ENCODE measurements at places on chromosomes 2 and 18.

DNA sequence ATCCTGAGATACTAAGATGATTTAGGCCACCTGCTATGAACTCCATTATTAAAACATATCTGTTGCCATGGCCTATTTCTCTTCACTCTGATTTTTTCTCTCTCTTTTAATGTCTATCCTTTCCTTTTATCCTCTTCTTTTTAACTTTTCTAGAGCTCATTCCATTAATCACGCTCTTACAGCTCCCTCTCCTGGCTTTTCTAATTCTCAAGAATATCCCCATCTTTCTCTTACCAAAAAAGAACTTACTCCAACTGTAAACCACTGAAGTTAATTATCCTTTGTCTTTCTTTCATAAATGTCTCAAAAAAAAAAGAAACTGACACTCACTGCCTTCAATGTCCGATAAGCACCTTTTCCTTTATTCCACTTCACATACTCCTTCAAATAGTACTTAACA lies 7.9 kb downstream of the PPP3R1 start:
- no peak for DNase-seq

GRCh38 chr18:23939896-23940295 lies 74.7 kb upstream of the TTC39C start:
- no peak for DNase-seq

- DNase-seq, result no peak
Measured at GRCh38 chr2:196149948-196150347, 21.4 kb downstream of the STK17B start.

DNA sequence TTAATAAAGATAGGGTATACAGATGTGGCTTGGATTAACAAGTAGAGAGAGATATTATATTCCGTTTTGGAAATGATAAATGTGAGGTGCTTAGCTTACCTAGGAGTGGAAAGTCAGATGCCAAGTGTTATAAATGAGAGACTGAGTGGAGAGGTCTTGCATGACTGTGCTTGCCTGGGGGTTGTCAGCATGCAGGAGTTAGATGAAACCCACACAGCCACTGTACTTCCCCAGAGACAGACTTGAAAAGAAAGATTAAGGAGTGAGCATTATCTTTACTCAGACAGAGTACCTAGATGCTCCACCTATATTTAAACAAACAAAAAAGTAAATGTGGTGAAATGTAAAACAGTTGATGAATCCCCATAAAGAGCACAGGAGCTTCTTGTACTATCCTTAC lies 482.7 kb downstream of the RIT2 start:
- DNase-seq, result no peak

DNA sequence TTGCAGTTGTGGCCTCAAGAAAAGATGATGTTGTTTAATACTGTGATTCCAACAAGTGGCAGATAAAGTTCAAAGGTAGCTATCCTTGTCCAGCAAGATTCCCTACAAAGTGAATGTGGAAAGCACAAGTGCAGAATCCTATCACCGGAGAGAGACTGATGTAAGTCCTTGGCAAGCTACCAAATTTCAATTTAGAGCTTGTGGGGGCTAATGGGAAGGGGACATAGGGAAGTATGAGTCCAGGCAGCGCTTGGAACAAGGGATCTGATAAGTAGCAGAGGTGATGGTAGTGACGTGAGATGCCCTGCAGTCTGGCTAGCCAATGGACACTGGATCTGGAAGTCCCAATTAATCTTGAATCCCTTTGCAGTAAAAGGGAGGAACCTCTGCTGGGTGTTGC lies 165.2 kb upstream of the DTNA start:
- DNase-seq, result no peak

- no peak for DNase-seq
Measured at GRCh38 chr2:199606193-199606780, 148.5 kb upstream of the SATB2 start.

- no peak for DNase-seq
Measured at GRCh38 chr2:18483896-18484295, 76.6 kb downstream of the RDH14 start.

- no peak for DNase-seq
Measured at GRCh38 chr2:239311132-239312040, 89.4 kb downstream of the HDAC4 start.

- DNase-seq, result no peak
Measured at GRCh38 chr2:20182241-20182931, 42.5 kb downstream of the SDC1 start.

DNA sequence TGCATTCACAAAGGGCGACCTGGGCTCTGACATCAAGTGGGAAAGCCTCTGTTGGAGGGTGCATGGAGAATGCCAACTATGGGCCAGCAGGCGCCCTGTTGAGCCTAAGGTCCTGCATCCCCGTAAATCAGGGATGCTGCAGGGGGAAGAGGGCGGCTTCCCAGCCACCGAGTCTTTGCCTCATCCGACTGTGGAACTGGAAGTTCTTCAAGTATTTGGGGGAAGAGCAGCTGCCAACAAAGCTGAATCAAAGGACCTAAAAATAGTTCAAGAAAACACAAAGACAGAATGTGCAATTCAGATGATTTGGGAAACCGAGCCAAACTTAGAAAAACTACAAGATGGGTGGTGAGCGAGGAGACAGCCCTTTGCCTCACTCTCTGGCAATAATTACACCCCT lies 281.1 kb upstream of the MGAT5 start:
- no peak for DNase-seq

- no peak for DNase-seq
Measured at GRCh38 chr2:31255911-31256571, 22.1 kb downstream of the EHD3 start.

DNA sequence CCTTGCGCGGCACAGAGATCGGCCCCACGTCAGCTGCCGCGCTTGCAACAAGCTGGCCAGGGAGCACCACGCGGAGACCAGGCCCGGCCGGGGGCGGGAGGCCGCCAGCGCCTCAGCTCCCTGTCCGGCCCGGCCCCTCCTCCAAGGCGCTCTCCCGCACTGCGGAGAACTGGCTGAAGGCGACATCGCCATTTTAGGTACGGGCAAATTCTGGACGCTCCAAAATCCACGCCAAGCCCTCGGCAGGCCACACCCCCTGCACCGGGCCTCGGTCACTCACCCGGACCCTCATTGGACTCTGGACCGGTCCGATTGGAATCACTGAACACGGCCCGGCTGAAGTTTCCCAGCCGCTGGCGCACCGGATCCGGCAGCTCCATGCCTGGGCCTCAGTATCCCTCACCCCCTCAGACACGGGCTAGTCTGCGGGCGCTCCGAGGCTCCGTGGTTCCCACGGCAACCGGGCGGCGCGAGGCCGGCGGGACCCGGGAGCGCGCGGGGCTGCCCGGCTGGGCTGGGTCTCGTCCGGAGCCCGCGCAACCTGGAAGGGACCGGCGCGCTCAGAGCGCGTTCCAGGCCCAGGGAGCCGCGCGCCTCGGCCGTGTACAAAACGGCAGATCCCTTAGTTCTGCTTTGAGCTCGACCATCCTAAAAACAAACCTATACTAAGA lies at the start of gene TMEM17:
TSS of gene TMEM17 (minus strand) at position 446 of the 671 bp plus-strand sequence. CDS start at position 380, 66 bp downstream.
- peak; percentile 69 for DNase-seq

DNA sequence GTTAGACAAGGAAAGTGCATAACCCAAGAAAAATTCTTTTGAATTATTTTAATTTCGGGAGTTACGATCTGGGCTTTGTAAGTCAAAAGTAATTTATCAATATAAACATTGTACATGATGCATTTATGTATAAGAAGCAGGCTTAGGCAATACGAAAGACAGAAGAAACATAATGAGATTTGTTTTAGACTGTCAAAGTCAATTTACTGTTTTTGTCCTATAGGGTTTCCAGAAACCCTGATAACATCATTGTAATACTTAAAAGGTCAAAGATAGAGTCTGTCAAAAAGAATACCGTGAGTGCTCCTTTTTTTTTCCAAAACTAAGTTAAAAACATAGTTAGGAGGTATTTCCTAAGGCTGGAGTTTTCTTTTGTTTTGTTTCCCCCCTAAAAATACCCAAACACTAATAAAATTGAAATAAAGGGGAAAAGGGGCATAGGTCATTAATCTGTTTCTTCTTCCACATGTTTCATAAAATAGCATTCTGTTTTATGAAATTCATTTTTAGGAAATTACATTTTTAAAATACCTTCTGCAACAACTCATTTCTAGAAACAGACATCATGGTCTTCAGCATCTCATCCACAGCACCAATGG lies 16.1 kb downstream of the C1D start:
- no peak for DNase-seq

DNA sequence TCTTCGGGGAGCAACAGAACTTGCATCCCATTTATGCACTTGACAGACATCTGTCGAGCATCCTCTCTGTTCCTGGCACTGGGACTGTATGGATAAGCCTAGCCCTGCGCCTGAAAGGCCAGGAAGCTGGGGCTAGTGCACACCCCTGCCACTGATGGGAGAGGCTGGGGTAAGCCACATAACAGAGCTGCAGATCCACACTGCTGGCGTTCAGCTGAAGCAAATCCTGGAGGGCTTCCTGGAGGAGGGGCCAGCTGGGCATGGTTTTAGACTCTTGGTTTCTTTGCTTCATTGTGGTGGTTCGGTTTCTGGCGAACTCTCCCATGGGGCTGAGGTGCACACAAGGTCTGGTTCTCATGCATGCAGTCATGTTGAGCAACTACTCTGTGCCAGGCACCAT lies 45.5 kb upstream of the FOSL2 start:
- no peak for DNase-seq

GRCh38 chr18:10157706-10158105 lies 243.9 kb downstream of the VAPA start:
- no peak for DNase-seq

GRCh38 chr2:135792401-135793150 lies 44.4 kb downstream of the LCT start:
- no peak for DNase-seq

GRCh38 chr2:37705191-37705590 lies 33.7 kb upstream of the CDC42EP3 start:
- DNase-seq, result no peak

DNA sequence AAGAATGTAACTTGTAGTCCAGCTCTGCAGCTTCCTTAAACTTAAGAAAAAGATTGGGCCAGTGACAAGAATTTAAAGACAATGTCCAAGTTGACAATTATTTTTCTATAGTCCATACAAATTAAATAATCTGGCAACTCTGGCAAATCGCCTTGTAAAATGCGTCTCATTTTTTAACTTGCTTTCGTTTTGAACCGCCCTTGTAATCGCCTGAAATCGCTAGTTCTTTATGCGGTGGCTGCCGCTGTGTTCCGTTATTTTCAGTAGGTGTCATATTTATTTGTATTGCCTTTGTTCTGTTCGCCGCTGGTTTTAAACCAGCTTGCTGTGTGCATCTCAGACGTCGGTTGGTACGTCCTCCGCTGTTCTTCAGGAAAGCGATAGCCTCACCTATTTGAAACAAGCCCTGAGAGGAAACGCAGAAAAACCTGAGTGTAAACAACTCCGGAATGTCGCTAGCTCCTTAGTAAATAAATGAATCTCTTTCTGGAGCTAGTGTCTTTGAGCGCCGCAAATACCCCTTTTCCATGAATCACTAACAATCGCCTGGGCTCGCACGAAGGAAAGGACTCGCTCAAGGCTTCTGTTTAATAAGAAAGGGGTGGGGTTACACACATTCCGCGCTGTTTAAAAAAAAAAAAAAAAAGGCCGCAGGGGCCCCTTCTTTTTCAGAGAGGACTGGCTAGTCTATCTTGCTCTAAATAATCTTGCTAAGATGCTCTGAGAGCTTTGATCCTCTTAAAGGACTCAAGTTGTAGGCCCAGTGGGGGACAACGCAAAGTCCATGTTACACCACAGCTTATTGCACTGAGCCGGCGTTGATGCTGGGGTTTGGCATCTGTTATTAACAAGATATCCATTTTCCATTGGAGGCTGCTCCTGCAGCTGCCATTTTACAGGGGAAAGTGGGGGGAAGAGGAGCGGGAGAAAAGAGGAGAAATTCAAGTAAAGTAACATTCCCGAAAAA lies 3.0 kb downstream of the HOXD8 start:
- no peak for DNase-seq

- peak; percentile 30 for DNase-seq
Measured at GRCh38 chr2:60808330-60808801, 52.3 kb downstream of the PAPOLG start.

GRCh38 chr2:226489775-226490541 lies 309.7 kb downstream of the IRS1 start:
- DNase-seq, result no peak

- DNase-seq, result no peak
Measured at GRCh38 chr18:23922939-23923338, 91.6 kb upstream of the TTC39C start.

DNA sequence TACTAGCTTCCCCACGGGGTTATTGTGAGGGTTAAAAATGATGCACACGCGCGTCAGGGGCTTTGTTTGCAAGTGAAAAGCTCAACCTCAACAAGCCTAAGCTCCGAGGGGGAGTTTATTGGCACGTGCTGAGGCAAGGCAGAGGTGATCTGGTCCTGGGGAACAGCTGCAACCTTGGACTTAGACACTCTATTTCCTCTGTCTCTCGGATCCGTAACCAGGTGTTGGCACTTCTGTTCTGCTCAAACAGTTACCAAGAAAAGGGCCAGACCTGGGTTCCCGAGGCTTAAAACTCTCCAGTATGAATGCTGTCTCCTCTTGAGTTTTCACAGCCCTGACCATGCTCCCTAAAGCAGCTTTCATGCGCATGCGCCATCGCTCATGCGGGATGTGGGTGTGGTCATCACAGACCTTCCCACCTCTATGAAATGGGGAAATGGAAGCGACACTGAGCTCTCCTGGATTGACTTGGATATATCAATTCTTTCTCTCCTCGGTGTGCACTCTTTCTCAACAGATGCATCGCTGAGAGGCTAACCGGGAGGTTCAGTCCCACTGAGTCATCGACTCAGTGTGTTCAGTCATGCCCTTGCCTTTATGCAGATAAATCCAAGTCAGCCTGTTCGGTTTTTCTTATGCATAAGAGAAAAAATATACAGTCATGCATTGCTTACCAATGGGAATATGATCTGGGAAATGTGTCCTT lies 19.9 kb upstream of the RAB31 start:
- DNase-seq, result peak; percentile 40

DNA sequence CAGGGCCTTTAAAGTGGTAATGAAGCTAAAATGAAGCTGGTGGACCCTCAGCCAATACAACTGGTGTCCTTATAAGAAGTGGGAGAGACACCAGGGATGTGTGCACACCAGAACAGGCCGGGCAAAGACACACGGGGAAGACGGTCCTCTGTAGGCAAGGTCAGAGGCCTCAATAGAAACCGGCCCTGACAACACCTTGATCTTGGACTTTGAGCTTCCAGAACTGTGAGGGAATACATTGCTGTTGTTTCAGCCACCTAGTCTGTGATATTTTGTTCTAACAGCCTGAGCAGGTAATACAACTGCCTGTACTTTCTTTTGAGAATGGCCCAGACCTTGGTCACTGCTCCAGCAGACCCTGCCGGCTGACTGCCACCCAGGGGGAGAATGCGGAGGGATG lies 65.6 kb upstream of the FZD7 start:
- no peak for DNase-seq

DNA sequence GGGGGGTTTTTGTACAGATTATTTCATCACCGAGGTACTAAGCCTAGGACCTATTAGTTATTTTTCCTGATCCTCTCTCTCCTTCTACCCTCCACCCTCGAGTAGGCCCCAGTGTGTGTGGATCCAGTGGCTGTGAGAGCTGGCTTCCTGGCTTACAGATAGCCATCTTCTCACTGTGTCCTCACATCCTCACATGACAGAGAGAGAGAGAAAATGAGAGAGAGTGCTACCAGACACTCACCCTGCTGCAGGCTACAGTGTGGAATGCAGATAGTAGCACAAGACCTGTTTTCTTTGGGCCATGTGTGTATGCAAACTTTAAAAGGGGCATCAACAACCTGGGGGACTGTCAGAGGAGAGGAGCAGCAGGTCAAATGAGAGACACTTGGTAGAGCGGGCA lies 9.5 kb downstream of the KCNK3 start:
- no peak for DNase-seq

GRCh38 chr2:70904371-70905216 lies 31.1 kb upstream of the ATP6V1B1 start:
- DNase-seq, result no peak
